ENCODE measurements at places on chromosomes 6 and 20.

DNA sequence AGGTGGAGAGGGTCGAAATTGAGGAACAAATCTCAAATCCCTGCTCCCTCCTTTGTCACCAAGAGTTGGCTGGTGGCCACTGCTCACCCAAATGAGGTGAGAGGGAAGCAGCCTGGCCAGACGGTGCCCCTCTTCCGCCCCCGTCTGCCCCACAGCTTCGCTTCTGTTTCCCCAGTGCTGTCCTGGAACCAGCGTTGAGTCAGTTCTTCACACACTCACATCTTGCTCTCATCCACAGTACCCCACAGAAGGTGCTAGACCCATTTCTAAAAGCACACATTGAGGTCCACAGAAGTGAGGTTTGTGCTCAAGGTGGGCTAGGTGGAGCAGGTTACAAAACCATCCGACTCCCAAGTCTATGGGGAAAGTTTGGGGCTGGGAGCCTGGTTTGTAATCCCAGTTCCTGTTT, 3.8 kb downstream of the CEBPB start:
- DNase-seq: no peak

GRCh38 chr20:48659858-48660257, 167.9 kb downstream of the PREX1 start:
- no peak for DNase-seq

GRCh38 chr20:47127999-47128398, 228.5 kb downstream of the ZMYND8 start:
- DNase-seq: no peak

DNA sequence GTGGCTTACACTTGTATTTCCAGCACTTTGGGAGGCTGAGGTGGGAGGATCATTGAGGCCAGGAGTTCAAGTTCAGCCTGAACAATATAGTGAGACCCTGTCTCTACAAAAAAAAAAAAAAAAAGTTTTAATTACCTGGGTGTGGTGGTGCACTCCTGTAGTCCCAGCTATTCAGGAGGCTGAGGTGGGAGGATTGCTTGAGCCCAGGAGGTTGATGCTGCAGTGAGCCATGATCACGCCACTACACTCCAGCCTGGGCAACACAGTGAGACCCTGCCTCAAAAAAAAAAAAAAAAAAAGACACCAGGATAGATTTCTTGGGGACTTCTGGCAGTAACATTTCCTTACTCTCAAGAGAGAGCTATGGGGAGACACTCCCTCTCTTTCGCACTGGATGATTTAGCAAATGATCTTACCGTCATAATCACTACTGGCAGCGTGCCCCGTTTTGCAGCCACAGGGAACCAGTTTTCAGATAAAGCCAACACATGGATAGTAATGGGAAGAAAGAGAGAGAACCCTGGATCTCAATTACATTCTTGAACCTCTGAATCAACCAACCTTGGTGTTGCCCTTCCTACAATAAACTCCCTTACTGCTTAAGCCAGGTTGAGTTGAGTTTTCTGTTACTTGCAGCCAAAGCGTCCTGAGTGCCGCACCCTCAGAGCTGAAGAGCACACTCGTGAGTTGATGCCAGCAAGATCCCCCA, 18.1 kb upstream of the PTPN1 start:
- DNase-seq: no peak

DNA sequence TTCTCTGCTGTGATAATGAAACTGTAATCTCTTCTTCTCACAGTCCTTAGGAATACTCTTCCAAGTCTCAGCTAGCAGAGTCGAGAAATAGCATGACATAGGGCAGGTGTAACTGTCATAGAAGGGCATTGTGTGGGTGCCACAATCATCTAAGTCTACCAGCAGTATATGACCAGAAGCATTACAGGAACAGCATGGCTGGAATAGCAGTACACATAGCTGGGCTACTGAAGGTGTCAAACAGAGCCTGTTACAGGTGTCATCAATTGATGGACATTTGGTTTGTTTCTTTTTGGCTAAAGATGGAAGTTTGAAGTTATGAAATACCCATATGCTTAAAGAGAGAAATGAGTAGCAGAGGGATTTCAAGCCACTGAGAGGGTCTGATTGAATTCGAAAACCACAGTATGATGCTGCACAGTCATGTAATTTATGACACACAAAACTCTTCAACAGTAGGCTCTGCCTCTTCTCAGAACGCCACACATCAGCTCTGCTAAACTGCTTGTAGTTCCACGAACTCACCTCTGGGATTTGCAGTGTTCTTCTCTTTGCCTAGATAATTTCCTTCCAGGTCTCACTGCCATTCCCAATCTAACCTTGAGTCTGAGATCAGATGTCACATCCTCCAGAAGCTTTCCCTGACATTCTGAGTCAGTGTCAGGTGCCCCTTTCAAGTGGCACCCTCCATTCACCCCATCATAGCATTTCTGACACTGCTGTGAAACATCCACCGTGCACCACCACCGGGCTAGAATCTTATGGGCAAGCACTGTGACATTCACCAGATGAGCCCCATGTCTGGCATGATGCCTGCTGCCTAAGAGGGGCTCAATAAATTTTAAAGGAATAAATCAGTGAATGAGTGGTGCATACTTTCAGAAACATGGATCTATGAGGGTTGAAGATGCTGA, 151.0 kb downstream of the ADAT2 start:
- DNase-seq: no peak

GRCh38 chr20:13960525-13960924, 29.9 kb downstream of the SEL1L2 start:
- no peak for DNase-seq

DNA sequence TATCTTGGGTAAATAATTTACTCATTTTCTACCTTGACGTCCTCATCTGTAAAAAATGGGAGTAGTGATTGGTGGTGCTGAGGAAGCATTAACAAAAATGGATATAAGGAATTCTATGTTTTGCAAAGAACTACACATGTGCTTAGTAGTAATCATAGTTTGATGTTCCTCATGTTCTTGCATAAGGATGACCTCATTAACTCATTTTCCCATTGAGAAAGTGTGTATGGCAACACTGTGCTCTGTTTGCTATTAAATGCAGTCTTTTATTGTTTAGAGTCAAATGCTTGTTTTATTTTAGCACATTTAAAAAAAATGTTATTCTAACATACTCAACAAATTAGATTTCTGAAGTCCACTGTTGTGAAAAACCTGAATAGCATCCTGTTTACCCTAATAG, 211.2 kb upstream of the RSPO3 start:
- DNase-seq: no peak

DNA sequence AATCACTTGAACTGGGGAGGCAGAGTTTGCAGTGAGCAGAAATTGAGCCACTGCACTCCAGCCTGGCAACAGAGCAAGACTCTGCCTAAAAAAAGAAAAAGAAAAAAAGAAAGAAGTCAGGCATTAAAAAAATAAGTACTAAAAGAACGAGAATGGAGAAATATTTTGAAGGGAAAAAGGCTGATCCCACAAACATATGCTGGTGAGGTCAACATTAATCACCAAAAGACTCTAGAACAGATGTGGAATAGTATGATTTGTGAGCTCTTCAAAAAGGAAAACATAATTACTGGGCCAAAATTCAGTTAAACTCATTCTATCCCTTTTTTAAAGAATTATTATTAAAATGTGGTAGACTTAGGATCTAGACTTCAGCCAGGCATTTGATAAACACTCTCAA, 61.2 kb upstream of the NRSN1 start:
- no peak for DNase-seq

DNA sequence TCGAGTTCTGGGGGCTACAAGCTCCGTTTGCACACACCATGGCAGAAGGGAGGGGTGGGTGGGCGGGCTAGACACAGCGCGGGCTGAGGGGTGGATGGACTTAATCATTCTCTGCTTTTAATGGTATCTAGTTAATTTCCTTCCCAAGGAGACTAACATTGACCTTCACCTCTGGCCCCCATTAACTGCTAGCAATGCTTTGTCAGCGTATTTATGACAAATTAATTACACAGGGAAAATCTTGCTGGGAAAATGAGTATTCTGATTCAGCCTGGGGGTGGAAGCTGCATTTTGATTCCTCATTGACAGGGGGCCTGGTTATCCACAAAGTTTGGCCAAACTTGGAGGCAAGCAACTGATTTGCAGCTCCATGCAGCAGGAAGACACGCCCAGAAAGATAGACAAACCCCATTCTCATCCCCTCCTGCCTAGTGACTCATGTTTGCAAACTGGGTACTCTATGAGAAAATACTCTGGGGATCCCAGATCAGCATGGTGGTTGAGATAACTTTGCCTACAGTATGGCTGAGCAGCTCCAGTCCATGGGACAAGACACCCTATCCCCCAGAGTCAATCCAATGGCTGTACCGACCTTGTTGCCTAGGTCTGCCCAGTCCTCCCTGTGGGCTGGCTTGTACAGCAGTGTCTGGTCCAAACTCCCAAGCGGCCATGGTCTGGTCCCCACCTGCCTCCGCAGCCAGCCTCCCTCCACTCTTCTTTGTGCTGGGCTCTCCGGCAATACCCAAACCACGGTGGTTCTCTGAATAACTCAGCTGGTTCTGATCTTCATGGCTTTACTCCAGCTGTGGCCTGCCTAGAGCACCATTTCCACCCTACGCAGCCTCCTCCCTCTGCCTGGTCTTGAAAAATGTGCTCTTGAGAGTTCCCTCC, 19.7 kb downstream of the ZBP1 start:
- DNase-seq: no peak

- no peak for DNase-seq
Measured at GRCh38 chr20:44151621-44152416, 35.2 kb downstream of the JPH2 start.

- DNase-seq: peak; percentile 21
Measured at GRCh38 chr6:135146162-135146934, 34.8 kb upstream of the MYB start.

DNA sequence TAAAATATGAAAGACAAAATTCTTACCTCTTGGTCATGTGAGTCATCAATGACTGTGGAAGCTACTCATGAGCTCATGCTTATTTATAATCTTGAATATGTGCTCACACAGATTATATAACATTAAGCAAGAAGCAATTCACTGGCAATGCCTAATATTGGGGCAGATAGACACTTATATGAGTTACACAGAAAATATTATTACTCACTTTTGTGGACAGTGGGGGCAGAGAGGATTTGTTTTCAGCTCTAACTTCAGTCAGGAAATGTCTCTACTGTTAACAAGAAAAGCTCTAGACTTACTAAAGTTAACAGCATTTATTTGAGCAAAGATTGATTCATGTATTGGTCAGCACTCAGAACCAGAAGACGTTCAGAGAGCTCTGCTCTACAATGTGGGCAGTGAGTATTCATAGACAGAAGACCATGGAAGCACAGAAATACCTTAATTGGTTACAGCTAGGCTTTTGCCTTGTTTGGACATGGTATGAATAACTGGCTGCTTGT, 85.8 kb upstream of the AHI1 start:
- no peak for DNase-seq

DNA sequence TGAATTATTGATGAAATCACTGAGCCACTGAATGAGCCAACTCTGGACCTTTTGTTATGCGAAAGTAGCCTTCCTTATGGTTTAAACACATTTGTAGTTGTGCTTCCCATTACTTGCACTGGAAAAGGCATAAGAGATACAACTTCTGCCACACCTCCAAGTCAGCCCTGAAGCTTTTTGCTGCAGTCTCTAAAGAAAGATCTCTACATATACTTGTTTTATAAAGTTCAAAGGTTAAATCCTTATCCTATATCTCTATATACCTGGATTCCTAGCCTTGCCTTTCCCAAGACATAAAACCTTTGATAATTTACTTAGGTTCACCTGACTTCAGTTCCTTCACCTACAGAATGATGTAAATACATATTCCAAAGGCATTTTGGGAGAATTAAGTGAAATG, 132.0 kb downstream of the PTPRK start:
- no peak for DNase-seq

DNA sequence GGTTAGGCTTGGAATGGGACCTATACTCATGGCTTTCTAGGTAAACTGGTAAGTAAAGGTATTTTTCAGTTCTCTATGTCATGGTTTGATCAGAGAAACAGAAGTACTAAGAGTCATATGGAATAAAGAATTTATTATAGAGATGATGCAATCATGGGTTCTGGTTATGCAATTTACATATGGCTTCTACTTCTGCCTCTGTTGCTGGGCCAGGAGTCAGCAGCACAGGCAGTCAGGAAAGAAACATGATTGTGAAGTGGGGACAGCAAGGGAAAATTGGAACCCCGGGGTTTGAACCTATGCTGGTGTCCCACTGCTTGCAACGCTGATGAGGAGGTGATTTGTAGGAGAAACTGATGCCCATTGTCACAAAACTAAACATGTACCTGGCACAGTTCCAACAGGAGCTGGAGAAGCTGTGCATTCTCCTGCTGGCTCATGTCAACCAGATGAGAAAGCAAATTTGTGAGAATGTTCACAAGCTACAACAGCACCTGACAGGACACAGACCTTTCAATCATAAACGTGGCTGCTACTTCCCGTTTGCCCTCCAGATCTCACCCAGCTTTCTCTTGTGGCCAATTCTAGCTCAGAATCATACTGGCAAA, 887.1 kb downstream of the TFAP2A start:
- no peak for DNase-seq

- DNase-seq: no peak
Measured at GRCh38 chr6:130882370-130882769, 55.2 kb downstream of the SMLR1 start.

DNA sequence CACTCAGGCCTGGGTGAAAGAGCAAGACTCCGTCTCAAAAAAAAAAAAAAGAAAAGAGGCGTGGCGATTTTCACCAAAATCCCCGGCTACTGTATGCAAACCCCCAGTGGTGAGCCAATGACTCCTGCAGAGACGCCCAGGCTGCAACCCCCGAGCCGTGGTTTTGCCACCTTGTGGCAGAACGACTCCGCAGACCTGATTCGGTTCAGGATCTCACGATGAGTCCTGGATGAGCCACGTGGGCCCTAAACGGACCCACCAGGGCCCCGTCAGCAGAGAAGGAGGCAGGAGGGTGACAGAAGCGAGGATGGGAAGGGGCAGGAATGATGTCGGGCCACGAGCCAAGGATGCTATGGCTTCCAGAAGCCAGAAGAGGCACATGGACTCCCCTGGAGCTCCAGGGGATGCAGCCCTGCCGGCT, 42.5 kb downstream of the SLC2A4RG start:
- DNase-seq: no peak

- no peak for DNase-seq
Measured at GRCh38 chr20:9021699-9022098, 47.2 kb upstream of the PLCB4 start.

GRCh38 chr6:131658287-131658686, 21.2 kb downstream of the ENPP3 start:
- DNase-seq: no peak

GRCh38 chr6:1087154-1087843, 224.6 kb upstream of the FOXQ1 start:
- DNase-seq: no peak

- no peak for DNase-seq
Measured at GRCh38 chr6:141969201-141969600, 163.5 kb upstream of the GJE1 start.

DNA sequence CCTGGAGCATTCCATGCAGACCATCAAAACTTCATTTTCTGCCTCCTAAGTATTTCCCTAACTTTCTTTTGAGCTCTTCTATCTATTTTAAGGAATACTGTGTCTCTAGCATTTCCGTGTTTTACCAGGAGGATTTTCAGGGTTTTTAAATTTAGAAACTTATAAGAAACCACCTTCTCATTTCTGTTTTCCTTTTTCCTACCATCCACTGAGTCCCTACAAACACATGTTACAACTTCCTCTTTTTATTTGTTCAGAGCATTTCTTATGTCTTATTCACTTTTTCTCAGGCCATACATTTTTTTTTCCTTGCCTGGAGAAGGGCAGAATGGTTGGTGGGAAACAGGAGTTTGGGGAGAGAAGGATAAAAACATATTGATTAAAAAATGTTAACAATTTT, 130.0 kb upstream of the BMP5 start:
- no peak for DNase-seq
